ENCODE measurements at places on chromosomes 11 and 22.

- DNase-seq, result no peak
These were observed 15.7 kb upstream of the MYEOV start for GRCh38 chr11:69278091-69278867.

DNA sequence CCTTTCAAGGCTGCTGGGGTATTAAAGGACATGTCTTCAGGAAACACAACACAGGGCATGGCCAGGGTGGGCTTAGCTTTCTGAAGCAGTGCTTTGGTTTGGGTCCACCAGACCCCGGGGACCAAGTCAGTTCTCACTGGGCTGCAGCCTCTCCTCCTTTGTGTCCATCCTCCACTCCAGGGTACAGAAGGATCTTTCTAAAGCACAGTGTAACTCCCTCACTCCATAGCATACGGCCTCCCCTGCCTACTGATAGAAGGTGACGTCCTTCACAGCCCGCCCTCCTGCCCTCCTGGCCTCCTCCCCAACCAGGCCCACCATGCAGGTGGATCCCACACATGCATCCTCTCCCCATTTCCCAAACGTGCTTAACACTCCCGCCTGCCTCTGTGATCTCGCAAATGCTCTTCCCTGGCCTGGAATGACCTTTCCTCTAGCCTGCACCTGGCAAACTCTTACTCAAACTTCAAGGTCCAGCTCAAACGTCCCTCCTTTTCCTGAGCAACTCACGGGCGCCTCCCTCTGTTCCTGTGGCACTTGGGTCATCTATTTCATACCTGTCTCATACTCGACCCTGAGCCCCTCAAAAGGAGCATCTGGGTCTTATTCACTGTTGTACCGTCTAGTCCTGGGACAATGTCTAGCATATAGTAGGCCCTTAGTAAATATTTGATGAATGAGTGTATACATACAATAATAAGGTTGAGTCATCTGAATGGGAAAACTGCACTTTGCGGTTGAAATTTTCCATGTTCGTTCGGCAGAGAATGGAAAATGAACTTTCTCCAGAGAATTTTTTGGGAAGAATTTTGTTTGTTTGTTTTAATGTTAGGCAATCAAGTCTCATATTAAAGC, 187.7 kb downstream of the EFCAB6 start:
- DNase-seq, result no peak

GRCh38 chr11:766106-766935, 11.0 kb downstream of the GATD1 start:
- DNase-seq, result no peak

- DNase-seq, result no peak
These were observed 174.6 kb downstream of the CTTN start for GRCh38 chr11:70572974-70573260.

DNA sequence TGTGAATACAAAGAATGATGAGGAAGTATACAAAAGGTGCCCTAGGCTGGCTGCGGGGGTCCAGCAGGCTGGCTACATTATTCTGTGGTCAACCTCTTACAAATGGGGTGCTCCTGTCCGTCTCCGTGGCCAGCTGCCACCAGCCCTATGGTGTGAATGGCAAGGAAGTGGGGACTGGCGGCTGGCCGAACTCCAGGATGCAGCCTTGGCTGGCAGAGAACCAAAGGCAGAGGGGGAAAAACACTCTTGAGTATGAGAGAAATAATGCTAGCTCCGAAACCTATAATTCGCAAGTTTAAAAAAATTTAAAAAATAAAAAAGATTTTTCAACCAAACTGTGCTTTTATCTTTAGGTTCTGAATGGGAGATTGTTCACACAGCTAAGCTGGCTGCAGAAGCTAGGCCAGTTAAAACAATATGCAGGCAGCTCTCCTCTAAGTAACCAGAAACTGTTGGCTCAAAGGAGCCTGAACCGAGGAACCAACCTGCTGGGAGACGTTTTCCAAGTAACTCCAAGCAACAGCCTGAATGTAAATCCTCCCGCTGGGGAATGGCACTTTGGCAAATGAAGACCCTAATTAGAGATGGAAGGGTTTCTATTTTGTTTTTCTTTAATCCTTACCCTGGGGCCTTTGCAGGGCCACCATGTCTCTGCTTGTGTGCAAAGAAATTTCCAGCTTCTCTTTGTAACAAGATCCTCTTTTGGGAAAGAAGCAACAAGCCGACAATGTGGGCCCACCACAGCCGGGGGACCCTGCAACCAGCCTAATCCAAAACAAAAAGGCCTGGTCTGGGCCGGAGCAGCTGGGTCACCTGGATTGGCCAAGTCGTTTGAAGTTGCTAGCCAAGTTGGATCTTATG, 50.2 kb downstream of the C22orf31 start:
- no peak for DNase-seq

GRCh38 chr11:122453586-122453985, 201.9 kb upstream of the UBASH3B start:
- no peak for DNase-seq

- no peak for DNase-seq
These were observed 18.6 kb downstream of the EMID1 start for GRCh38 chr22:29224121-29224858.

- no peak for DNase-seq
These were observed 109.2 kb downstream of the FAM76B start for GRCh38 chr11:95680169-95680929.

All from CD8-positive, alpha-beta memory T cell (primary cell).